Activated CD4-positive, alpha-beta memory T cell treated with anti-CD3 and anti-CD28 coated beads, Interleukin-2, amount 10 ng/mL, durations not matched to agents 7 days and 5 days (primary cell): ENCODE measurements at places on chromosomes 12 and 14.

DNA sequence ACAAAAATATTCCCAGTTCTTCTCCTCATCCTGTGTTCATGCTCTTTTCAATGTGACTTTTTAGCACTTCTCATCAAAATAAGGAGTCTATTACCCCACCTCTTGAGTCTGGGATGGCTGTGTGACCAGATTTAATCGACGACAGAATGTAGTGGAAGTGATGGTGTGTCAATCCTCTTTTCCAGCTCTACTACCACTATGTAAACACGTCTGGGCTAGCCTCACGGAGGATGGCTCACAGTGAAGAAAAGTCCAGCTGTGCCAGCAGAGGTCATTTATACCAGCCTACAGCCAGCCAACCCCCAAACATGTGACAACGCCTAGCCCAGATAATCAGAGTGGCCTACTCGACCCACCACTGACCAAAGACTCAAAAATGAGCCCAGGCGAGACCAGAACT is 37.3 kb upstream of the FGF6 start:
- no peak for DNase-seq

GRCh38 chr12:69908203-69908602 is 83.2 kb downstream of the MYRFL start:
- no peak for DNase-seq

GRCh38 chr12:110149086-110149660 is 25.0 kb downstream of the IFT81 start:
- no peak for DNase-seq

- peak; percentile 48 for DNase-seq
Measured at GRCh38 chr12:51262758-51263177, 7.4 kb downstream of the SMAGP start.

DNA sequence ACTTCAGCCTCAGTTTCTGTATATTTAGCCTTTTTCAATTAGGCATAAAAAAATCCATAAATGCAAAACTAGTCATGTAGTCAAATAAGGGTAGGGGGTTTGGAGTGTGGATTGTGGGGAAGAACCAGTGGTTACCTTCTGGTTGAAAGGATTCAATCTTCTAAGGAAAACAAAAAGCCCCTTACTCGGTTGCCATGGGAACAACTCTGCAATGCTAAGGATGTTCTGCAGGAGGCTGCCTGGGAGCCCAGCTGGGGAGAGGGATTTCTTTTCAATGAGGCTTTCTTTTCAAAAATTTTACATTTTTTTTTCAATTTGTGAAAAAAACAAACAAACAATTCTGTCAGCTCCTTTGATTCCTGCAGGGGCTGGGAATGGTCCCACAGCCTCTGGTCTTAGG is 67.2 kb downstream of the SLC8A3 start:
- no peak for DNase-seq

- DNase-seq, result peak; percentile 45
Measured at GRCh38 chr12:12899530-12900380, 8.4 kb downstream of the GPRC5A start.

GRCh38 chr12:117402363-117402762 is 40.9 kb upstream of the NOS1 start:
- no peak for DNase-seq

- DNase-seq, result no peak
Measured at GRCh38 chr14:91402771-91403600, 14.6 kb downstream of the CCDC88C start.

GRCh38 chr12:121064116-121064515 is 25.1 kb upstream of the OASL start:
- no peak for DNase-seq

DNA sequence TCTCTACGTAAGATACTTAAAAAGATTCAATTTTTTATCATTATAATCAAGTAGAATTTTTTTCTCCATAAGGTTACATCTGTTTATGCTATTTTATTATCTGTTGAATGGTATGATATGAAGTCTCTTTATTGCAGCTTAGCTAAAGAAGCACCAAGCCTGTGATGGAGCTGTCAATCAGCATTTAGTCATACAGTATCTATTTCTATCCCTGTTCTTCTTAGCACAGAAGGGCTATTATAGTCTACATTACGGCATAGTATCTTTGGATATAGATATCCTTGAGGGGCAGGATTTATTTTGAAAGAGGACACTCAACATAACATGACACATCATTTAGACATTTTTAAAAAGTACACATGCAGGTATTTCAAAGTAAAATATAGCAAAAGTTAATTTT is 277.1 kb downstream of the FOXG1 start:
- DNase-seq, result no peak

GRCh38 chr14:96108911-96109310 is 69.7 kb downstream of the C14orf132 start:
- DNase-seq, result no peak

DNA sequence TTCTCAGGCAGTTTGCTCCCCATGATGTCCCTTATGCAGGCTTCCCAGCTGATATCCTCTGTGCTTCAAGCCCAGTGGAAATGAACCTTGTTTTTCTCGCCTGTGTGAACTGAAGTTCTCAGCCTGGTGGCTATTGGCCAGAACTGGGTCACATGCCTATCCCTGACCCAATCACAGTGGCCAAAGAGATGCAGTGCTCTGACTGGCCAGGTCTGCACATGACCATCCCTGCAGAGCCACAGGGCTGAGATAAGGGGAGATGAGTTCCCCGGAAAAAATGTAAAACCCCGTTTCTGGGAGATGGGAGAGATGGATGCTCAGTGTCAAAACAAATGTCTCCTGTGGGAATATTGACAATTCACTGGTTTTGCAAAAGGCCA is 34.7 kb upstream of the FZD10 start:
- no peak for DNase-seq

- no peak for DNase-seq
Measured at GRCh38 chr12:46458500-46459102, 86.0 kb upstream of the SLC38A2 start.

GRCh38 chr14:49615776-49616175 is 4.7 kb downstream of the RPL36AL start:
- DNase-seq, result no peak

DNA sequence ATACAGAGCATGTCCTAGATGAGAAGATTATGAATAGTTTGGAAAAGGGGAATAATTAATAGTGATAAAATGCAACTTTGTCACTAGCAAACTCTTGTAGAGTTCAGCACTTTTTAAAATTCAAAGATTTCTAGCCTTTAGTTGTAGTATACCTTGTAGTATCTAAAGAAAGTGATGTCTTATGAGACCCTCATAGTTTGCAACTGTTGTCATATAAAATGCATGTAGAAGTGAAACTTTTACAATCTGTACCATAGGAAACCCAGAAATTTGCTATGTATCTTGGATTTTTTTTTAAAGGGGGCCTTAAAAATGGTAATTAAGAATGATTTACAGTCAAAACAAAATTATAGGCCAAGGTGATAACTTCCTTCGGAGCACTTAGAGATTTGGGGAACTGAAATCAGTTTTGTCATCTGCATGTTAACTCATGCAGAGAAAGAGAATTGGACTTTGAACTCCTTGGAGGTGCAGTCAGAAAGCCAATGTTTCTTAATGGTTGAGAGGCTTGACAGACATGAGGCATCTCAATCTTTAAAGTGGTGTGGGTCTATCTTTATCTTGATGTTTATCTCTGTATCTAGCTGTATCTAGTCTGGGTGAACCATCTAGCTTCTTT is 1.3 kb downstream of the LRRK2 start:
- DNase-seq, result no peak

DNA sequence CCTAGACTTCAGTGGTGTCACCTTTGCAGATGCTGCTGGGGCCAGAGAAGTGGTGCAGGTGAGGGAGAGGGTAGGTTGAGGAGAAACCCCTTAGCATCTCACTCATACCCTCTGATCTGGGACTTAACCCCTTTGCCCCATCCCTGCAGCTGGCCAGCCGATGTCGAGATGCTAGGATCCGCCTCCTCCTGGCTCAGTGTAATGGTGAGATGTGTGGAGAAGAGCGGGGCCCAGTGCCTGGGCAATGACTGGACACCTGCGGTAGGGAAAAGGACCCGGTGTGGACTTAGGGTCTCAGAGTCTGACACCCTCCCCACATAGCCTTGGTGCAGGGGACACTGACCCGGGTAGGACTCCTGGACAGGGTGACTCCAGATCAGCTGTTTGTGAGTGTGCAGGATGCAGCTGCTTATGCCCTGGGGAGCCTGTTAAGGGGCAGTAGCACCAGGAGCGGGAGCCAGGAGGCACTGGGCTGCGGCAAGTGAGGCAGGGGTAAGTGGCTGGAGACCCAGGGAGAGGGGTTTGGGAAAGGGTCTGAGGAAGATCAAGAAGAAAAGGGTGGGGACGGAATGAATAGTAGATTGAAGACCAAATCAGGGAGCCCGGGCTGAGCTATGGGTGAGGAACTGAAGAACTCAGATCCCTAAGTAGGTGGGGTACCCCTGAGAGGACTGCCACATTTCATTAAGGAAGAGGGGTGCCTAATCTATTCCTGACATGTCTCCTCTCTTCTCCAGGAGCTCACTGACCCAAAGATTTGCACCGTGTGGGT is 7.6 kb downstream of the B4GALNT1 start:
- DNase-seq, result no peak

DNA sequence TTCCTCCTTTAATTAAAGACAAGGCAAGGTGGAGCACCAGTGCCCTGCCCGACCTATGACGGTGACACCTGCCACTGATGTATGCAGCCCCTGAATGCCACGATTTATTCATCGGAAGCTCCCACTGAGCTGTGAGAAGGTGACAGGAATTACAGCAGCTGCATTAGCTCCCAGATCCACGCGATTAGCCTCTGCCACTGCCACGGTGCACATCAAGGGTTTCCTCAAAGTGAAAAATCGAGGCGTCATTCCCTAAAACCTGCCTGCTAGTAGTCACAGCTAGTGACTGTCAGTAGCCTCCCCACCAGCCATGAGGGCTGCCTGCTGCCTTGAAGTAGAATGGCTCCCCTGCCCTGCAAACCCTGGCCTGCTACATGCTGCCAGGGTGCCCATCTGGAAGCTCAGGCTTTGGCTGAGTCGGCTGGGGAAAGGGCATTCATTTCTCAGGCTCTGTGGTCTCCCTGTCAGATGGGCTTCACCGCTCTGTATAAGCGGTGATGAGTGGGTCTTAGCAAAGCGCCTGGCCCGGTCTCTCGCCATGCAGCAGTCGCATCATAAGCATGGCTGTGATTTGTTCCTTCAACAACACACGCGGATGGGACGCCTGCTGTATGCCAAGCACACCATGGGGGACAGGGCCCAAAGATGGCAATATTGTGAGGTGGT is 8.2 kb upstream of the BCL11B start:
- DNase-seq, result no peak

GRCh38 chr12:99759444-99759843 is 111.9 kb downstream of the GARIN6 start:
- DNase-seq, result no peak

DNA sequence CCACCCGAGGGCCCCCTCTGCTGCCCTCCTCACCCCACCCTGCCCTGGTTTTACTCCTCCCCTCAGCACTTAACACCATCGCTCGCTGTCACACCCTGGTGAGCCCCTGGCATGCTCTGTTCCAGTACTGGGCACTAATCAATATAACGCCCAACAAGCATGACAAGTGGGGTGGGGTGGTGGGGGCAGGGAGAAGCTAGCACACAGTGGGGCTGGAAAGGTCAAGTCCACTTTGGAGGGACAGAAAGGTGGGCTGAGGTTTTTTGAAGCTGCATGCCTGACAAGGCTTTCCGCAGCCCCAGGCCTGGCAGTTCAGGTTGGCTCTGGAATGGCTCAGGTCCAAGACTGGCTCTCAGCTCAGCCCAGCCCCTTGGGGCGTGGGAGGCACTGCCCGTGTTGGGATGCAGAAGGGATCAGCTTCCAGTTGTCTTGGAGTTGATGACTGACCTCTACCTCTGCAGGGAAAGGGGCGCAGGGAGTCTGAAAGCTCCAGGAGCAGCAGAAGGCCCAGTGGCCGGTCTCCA is 34.1 kb downstream of the PLEKHG3 start:
- DNase-seq, result no peak

DNA sequence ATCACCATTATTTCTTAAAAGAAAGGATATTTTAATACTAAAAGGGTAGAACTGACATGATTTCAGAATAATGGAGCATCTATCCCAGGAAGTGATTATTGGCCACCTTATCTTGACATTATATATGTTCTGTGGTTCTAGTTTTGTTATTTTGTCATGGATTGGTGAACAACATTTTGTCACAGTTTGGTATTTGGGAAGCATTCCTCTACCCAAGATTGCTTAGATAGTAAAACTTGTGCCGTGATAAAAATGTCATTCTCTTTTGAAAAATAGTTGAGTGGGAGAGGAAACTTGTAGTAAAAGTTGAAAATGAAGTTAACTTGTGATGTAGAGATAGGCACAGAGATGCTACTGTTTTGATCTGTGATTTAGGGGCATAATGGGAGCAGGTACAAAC is 65.7 kb downstream of the TMX1 start:
- no peak for DNase-seq

DNA sequence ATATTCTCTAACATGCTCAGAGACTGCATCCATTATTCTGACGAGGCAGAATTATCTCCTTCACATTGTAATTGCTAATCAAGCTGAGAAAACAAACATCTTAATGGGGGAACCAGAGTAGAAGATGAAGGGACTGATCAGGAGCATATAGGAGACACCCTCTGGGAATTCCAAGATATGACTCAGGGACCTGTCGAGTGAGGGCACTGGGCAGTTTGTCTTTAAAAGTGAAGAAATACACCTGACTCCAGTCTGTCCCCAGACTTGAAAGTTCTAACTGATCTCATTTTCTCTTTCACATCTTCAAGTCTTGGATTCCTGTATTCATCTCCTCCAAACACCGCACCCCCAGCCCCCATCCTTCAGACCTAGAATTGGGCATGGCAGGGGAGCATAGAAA is 226.9 kb upstream of the PLXNC1 start:
- DNase-seq, result no peak

DNA sequence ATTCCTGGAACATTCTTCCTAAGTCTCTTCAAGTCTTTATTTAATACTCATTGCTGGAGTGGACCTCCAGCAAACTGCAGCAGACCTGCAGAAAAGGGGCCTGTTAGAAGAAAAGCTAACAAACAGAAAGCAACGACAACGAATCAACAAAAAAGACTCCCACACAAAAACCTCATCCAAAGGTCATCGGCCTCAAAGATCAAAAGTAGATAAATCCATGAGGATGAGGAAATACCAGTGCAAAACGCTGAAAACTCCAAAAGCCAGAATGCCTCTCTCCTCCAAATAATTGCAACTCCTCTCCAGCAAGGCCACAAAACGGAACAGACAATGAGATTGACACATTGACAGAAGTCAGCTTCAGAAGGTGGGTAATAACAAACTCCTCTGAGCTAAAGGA is 472.2 kb downstream of the C12orf50 start:
- DNase-seq, result no peak

DNA sequence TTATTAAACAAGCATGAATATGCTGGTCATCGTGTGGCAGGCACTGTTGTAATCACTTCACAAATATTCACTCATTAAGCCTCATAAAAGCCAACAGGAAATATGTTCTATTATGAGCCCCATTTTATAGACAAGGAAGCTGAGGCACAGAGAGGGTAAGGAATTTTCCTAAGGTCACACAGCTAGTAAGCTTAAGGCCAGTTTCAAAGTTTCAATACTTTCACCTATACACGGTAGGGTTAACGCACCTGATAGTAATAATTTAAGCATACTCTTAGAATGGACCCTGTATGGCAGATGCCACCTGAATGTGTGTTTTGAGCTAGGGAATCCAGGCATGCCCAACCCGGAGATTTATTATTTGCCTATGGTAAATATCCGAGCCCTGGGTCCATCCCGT is 39.8 kb downstream of the EGLN3 start:
- no peak for DNase-seq

GRCh38 chr12:119117936-119118335 is 60.8 kb upstream of the HSPB8 start:
- no peak for DNase-seq

GRCh38 chr12:131196220-131196619 is 242.5 kb downstream of the ADGRD1 start:
- peak; percentile 14 for DNase-seq

- peak; percentile 27 for DNase-seq
Measured at GRCh38 chr14:90381999-90382451, 14.8 kb upstream of the CALM1 start.
